Transverse colon (tissue), 4 donors: ENCODE measurements at places on chromosomes 7 and 10. TPM values are rescaled to one million over a fixed set of nuclear protein-coding genes. Genes with fewer than 3 reads are reported as not detected.

- H3K27me3 ChIP-seq: no peaks in the 10 kb centered on the region
- H3K27ac ChIP-seq: no peak overlapping the region
- no peaks in the 10 kb centered on the region for H3K4me1 ChIP-seq
These were observed 382.1 kb downstream of the ANKRD7 start for GRCh38 chr7:118606602-118607001.

Gene STRIP2
- 0.82 TPM for total RNA-seq

DNA sequence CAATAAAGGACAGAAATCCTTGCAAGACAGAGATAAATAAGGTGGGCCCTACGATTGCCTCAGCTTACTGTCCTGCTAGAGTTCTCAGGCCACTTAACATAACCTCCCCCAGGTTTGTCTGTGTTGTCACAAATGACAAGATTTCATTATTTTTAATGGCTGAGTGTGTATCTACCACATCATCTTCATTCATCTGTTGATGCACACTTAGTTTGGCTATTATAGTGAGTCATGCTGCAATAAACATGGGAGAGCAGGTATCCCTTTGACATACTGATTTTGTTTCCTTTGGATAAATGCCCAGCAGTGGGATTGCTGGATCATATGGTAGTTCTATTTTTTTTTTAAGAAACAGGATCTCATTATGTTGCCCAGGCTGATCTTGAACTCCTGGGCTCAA lies 60.6 kb downstream of the PRTFDC1 start:
- H3K4me3 ChIP-seq: no peak overlapping the region
- H3K27me3 ChIP-seq: no peaks in the 10 kb centered on the region
- no peak for DNase-seq
- H3K27ac ChIP-seq: no peak overlapping the region

DNA sequence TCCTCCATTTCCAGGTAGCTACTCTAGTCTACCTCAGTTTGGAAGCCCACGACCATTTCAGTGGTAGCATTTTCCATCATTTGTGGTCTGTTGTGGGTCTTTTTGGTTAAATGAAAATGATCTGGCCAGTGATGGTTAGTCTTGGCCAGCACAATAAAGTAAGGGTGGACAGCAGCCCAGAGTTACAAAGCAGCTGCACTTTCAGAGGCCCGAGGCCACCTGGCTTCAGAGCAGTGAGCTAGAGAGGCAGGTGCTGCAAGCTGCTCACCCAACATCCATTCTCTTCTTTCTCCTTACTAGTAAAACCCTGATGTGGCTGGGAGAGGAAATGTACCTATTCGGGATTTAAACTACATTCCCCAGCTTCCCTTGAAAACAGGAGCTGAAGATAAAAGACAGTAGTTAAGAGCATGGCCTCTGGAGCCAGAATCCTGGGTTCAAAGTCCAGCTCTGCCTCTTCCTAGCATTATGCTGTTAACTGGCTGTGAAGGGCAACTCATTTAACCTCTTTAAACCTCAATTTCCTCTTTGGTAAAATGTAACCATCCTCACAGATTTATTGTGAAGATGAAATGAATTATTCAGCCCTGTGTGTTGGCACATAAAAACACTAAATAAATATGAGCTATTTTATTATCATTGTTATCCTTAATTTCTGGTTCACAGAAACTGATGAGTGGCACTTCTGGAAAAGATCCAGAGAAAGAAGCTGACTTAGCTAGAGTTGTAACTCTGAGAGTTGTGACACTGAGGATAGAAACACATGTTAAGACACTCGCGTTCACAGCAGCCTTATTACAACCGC lies 517.4 kb downstream of the PARD3 start:
- no peaks in the 10 kb centered on the region for H3K27me3 ChIP-seq
- peaks cover 5% of the 10 kb centered on the region for H3K4me1 ChIP-seq
- no peak overlapping the region for H3K4me3 ChIP-seq
- no peak overlapping the region for H3K27ac ChIP-seq
- no peaks in the 10 kb centered on the region for H3K36me3 ChIP-seq

Gene RAB19
- total RNA-seq: 87.9 TPM

- no peaks in the 10 kb centered on the region for H3K4me1 ChIP-seq
- H3K27ac ChIP-seq: no peak overlapping the region
- DNase-seq: no peak
- H3K4me3 ChIP-seq: no peak overlapping the region
- H3K27me3 ChIP-seq: no peaks in the 10 kb centered on the region
These were observed 98.1 kb downstream of the CDC14C start for GRCh38 chr7:49022448-49022847.

Gene AGR2
- total RNA-seq: 32.9 TPM

Gene MMS19
- total RNA-seq: 116 TPM

GRCh38 chr7:3037259-3037658 lies 6.4 kb downstream of the CARD11 start:
- H3K36me3 ChIP-seq: no peaks in the 10 kb centered on the region
- no peaks in the 10 kb centered on the region for H3K4me1 ChIP-seq
- no peak overlapping the region for H3K4me3 ChIP-seq
- no peak for DNase-seq

- no peaks in the 10 kb centered on the region for H3K27me3 ChIP-seq
- no peaks in the 10 kb centered on the region for H3K4me1 ChIP-seq
- DNase-seq: no peak
- H3K4me3 ChIP-seq: no peak overlapping the region
- H3K36me3 ChIP-seq: no peaks in the 10 kb centered on the region
These were observed 27.3 kb upstream of the CALD1 start for GRCh38 chr7:134752006-134752760.

Gene GDF2
- not detected for total RNA-seq

Gene ASB10
- not detected for total RNA-seq
